ENCODE measurements at places on chromosomes 5 and 9.

DNA sequence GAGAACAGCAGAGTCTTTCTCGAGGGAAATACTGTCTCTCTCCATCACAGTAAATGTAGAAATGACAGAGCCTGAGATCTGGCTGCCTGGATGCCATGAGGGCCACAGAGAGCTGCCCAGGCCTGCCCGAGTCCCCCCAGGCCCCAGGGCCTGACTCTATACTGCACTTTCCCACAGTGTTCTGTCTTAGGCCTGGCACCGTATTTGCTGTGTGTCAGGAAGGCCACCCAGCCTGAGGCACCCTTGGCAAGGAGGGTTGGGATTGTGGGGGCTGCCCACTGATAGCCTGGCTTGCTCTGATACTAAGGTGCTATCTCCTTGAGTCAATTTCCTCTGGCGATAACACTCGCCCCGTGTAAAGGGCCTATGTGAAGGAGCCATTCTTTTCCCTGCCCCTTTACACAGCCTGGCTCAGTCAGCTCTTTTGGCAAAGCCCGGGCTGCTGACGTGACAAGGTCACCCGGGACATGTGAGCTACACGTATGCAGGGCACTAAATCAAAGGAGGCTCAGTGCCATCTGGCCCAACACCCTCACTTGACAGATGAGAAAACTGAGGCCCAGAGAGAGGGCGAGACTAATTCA lies 630.1 kb upstream of the KLF4 start:
- no peak for DNase-seq

DNA sequence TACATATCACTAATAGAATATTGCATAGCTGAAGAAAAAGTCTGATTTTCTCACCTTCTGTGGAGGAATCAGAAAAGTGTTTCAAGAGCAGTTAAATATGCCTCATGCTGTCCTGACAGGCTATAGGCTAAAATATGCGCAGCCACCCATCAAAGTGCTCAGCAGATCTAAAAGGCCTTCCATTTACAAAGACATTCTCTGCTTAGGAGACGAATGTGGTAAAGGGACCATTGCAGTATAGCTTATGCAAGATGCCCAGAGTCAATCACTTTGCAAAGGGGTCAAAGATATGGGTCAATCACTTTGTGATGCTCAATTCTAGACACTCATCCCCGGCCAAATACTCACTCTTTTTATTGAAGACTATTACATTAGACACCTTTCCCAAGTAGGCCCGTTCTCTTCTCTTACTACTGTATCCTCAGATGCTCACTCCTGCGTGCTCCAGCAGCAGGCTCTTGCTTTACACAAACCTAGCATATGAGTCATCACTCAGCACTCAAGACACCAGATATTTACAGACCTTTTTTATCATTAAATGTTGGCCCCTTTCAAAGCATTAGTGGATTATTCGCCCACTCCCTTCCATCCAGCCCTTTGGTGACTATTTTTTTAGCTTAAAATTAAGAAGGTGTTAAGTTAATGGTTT lies 568.2 kb upstream of the CDH18 start:
- no peak for DNase-seq

GRCh38 chr5:166695326-166695725 lies 1596.1 kb upstream of the WWC1 start:
- DNase-seq: no peak

DNA sequence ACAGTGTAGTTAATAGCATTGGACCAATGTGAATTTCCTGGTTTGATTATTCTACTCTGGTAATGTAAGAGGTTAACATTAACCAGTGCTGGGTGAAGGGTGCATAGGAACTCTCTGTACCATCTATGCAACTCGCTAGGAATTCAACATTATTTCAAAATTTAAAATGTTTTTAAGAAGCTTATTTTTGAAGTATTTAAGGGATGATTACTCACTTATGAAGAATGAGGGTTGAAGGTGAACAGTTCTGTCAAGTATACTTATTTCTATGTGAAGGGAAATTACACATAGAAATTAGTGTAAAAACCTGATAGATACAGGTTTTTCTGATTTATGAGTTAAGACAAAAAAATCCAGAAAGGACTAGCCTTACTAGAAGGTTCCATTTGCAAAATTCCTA lies 165.8 kb downstream of the INSYN2B start:
- DNase-seq: no peak

DNA sequence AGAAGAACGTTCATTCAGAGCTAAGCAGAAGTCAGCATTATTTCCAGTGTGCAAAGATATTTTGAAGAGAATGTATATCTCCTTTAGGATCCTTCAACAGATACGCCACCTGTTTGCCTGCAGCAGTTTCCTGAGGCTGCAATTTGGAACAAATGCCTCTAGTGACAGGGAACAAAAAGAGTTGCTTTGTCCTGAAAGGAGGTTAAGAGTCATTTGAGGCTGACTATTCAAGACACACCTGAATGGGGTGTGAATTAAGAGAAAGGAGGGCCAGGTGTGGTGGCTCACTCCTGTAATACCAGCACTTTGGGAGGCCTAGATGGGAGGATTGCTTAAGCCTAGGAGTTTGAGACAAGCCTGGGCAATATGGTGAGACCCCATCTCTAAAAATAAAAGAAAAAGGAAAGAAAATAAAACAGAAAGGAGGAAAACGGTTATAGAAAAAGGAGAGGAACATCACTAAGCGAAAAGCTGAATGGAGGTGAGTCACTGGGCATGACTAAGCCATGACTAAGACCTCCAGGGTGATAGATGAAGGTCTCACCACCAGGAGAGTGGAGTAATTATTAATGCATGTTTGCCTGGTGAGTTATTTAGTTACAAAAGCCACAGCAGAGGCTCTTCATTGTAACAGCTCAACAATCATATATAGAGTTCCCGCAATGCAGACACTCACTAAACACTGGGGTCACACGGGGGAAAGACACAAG lies 255.2 kb upstream of the TNC start:
- DNase-seq: no peak

GRCh38 chr9:77440057-77440456 lies 208.1 kb downstream of the GNA14 start:
- no peak for DNase-seq

- no peak for DNase-seq
Observed at GRCh38 chr9:15289603-15290002, 17.4 kb downstream of the TTC39B start.

- no peak for DNase-seq
Observed at GRCh38 chr9:108656566-108656965, 199.2 kb downstream of the ACTL7B start.

GRCh38 chr5:132828846-132829494 lies 1.5 kb downstream of the SHROOM1 start:
- no peak for DNase-seq

- no peak for DNase-seq
Observed at GRCh38 chr5:151139015-151139414, 18.6 kb downstream of the ANXA6 start.

- DNase-seq: no peak
Observed at GRCh38 chr5:10808347-10809226, 47.6 kb upstream of the DAP start.

All from GM12865 (cell line).